Sigmoid colon (tissue), 7 donors: ENCODE measurements at places on chromosomes 16 and 17. TPM values are rescaled to one million over a fixed set of nuclear protein-coding genes. Genes with fewer than 3 reads are reported as not detected.

DNA sequence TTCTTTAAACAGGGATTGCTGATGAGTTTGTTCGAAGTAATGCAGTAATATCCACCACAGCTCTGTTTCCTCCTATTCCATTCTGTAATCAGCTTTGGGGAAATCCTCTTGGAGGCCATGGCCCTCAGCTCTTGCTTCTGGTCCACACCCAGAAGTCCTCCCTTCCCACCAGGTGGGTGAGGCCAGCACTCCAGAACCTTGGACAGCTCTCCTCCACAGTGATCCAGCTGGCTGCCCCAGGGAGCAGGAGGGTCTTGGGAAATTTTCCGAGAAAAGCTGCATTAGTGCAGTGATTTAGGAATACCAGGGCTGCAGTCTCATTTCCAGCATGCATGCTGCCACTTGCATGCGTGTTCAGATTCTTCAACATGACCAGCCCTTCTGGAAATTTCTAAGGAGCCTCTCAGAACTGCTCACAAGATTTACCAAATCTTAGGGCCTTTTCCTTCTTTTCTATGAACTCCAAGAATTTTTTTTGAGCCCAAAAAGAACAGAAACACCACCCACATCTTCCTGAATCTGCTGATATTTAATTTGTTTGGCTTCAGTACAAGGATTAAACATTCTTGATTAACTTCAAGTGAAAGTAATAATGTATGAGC lies 4.2 kb downstream of the SMPD3 start:
- no peak for DNase-seq

- peak; percentile 81 for DNase-seq
Observed at GRCh38 chr16:4693956-4694641, 737 bp downstream of the NUDT16L1 start.

DNA sequence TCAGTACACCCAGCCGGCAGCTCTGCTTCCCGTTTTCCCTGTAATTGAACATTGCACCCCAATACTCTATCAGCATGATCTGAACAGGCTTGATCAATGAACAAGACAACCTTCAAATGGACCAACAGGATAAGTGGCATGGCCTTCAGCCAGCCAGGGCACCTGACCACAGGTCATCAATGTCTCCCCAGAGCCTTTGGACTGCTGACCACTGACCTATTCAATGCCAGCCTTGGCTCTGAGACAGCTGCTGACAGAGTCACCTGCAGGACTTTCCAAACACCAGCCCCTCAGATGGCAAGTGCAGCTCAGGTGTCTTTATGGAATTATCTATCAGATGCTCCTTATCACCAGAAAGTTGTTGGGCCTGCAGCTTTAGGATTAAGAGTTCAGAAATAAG lies 462.9 kb upstream of the ASIC2 start:
- no peak for DNase-seq

DNA sequence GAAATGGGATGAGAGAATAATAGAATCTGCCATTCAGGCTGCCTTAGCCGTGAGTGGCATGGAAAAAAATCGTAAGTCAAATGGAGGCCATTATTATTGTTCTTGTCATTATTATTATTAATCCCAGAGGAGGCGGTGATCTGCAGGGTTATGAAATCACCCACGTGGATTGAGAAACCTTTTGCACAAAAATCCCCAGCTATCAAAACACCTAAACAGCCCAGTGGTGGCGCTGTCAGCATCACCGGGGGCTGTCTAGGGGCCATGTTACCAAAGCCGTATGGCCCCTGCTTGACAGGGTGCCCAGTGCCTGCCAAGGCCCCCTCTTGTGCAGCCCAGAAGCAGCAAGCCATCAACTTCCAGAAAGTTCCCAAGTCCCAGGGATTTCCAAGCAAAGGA lies 25.2 kb downstream of the CNGB1 start:
- no peak for DNase-seq

GRCh38 chr17:75872434-75873351 lies 5.7 kb downstream of the TRIM47 start:
- peak; percentile 95 for DNase-seq

DNA sequence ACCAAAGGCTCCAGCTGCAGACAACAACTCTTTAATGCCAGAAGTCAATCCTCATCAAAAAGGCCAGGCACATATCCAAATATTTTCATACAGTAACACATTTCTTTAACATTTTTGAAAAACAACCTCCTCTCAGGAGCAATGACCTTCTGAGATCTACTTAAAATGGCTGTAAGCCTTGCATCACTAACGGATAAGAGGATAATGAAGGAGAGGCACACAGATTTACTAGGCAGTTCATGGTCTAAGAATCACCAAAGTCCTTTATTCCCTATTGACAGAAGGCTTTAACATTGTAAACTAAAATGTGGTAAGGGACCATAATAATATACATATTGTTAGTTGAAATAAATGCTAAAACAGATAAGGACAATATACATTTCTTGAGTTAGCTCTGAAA lies 114.7 kb downstream of the USP32 start:
- DNase-seq: no peak

SMTNL2 gene
- 0.45 TPM for polyA plus RNA-seq

GRCh38 chr17:76497979-76498875 lies 3.0 kb downstream of the RHBDF2 start:
- peak; percentile 89 for DNase-seq

EVI2A gene
- polyA plus RNA-seq: 10.2 TPM

DNA sequence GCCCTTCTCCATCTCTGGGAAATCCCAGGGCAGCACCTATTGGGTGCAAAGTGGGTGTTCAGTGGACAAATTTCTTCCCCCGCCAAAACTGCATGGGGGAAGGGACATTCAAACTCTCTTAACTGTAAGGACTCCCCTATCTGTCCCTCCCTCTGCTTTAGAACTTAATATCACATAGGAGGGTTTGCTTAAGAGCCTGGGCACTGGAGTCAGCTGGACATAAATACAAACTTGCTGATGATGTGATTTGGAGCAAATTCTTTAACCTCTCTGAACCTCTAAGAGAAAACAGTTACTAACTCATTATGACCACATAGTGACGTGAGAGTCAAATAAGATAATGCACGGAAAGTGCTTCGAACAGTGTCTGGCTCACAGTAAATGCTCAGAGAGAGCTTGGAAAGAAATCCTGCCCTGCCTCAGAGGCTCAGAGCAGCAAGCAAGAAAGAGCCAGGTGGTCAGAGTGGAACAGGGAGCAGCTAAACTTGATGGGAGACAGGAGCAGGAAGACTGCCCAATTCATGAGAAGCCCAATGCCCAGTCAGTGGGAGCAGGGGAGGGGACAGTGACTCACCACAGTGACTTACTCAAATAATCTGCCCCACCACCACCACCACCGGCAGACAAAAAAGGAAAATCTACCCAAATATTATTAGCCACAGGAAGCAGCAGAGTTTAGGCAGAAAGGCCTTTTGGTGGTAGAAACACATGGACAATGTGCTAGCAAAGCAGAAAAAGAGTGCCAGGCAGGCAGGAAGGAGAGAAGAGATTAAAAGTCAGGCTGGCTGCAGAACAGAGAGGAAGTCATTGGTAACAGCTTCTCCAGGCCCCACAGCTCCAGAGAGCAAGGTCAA lies 23.9 kb upstream of the CCL1 start:
- no peak for DNase-seq

GRCh38 chr16:20681821-20682760 lies 15.4 kb downstream of the ACSM1 start:
- DNase-seq: no peak

MT1H gene
- polyA plus RNA-seq: 581 TPM

GRCh38 chr16:1602285-1602684 lies 9.6 kb downstream of the IFT140 start:
- DNase-seq: no peak

CALB2 gene
- not detected for polyA plus RNA-seq

DNA sequence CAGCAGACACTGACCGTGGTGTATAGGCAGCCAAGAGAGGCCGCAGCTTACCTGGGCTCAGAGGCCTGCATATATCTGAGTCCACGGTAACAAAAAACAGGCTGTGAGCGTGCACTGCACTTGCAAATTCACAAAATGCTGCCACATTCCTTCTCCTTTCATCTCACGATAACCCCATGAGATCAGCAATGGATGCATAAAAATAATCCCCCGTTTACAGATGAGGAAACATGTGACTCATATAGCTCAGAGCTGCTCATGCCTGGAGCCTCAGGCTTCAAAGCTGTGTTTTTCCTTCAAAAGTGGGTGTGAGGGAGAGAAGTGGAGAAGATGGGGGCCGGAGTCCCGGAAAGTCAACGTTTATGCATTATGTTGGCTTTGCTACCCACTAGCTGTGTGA lies 118.3 kb upstream of the FOXF1 start:
- no peak for DNase-seq

GRCh38 chr17:77142689-77143088 lies 1.9 kb downstream of the SEC14L1 start:
- DNase-seq: peak; percentile 8

DNA sequence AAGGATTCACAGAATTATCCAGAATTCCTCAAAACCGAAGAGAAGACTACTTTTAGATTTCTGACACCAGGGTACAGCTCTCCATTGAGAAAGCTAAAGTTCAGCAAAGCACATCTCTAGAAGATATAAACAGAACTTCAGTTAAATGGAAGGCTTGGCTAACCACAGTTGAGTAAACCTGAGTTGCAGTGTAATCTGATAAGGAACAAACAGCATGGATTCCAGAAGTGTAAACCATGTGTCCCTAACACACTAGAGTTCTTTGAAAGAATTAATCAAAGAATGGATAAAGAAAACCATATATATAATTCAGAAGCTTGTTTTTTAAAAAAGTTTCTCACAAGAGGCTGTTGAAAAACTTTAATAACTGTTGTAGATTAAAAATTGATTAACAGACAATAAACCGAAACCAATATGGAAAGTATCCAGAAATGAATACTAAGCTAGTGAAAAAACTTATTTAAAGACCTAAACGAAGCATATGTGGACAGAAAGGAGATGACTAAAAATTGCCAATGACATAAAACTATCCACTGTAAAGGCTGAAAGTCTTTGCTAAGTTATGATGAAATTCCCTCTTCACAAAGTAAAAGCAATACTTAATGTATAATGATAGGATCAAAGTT lies 4.3 kb downstream of the RNF43 start:
- DNase-seq: no peak

WIPI1 gene
- polyA plus RNA-seq: 78.1 TPM

DNA sequence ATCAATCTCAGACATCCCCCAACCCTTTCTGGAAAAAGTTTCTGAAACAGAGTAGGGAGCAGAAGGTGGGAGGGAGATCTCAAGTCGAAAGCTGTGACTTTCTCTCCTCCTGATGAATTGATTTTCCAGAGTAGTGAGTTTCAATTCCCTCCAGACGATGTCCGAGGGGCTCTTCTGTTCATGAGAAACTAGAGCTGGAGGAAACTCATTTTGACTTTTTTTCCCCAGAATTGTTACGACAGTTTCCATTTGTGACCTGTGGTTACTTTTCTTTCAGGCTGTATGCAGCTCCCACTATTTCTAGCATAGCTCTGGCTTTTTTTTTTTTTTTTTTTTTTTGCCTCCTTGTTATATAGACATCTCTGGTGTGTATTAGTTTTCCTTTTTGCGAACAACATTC lies 422.1 kb upstream of the SALL1 start:
- no peak for DNase-seq

DNA sequence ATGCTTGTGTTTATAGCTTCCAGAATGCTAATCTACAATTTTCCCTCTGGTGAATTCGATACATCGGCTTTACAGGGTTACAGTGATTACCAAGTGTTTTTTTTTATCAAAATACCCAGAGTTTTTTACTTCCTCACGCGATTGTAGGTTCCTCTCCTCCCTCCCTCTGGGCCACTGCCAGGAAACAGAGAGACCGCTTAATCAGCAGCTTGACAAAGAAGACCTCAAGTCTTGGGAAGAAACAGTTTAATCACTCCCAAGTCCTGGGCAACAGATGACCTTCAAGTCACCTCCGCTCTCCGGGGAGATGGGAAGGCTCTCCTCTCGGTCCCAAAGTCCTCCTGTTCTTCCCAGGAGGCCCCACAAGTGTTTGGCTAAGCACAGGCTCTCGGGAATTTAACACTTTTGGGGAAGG lies 23.5 kb downstream of the SMTNL2 start:
- DNase-seq: peak; percentile 84

DNA sequence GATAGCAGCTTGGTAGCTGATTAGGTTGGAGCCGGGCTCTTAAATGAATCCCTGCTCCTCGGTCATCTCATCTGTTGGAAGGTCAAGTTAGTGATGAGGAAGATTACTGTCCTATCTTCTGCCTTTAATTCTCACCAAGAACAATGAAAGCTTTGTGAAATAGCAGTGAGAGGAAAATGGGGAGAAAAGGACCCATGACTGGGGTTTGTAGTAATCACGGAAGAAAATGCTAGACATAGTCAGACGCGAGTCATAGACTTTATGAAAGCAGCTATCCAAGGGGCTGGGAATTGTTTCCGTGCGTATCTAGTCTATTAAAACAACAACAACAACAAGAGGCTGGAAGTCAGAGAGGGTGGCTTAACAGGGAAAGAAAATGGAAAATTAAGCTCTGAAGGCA lies 18.3 kb downstream of the PIK3R5 start:
- no peak for DNase-seq

DNA sequence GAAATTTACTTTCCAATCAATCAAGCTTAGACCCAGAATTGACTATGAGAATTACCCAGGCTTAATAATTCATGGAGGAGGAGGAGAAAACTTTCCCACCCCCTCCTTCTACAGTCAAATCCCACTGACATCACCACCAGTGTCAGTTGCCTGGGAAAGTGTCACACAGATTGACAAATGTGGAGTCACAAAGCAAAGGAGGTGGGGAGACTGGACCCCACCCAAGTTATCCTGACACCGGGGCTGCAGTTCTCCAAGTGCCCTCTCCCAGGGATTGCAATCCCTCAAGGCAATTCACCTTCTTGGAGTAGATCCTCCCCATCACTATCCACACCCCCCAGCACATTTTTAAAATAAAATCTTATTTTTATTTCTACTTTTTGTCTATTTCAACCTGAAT lies 100.2 kb upstream of the CDH11 start:
- DNase-seq: no peak

- DNase-seq: no peak
Observed at GRCh38 chr16:88978608-88979346, 1.8 kb upstream of the CBFA2T3 start.

GRCh38 chr17:35730400-35731005 lies 936 bp upstream of the RASL10B start:
- no peak for DNase-seq

ZNF629 gene
- polyA plus RNA-seq: 6.9 TPM

DNA sequence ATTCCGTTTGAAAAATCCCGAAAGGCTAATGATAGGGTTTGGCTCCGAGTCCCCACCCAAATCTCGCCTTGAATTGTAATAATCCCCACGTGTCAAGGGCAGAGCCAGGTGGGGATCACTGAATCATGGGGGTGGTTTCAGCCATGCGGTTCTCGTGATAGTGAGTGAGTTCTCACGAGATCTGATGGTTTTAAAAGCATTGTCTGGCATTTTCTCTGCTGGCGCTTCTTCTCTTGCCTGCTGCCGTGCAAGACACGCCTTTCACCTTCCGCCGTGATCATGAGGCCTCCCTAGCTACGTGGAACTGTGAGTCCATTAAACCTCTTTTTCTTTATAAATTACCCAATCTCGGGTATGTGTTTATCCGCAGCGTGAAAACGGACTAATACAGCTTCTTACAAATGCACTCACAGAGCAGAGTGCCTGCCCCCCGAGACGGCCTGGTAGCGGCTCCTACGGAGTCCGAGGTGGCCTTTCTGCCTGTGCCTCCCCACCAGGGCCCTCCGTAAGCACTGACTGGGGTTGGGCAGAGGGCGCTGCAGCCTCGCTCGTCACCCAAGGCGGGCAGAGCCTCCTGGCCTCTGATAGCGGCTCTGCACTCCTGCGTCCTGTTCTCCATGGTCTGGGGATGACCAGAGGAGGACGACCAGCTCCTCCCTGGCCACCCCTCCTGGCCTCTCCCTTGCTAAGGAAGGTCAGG lies 131.7 kb downstream of the FOXL1 start:
- DNase-seq: peak; percentile 34
